Ovary (tissue), 10 donors: ENCODE measurements at places on chromosomes 6 and 20. TPM values are rescaled to one million over a fixed set of nuclear protein-coding genes. Genes with fewer than 3 reads are reported as not detected.
A peak's percentile ranks its signal among the peaks of the same experiment; 100 is the strongest.

DNA sequence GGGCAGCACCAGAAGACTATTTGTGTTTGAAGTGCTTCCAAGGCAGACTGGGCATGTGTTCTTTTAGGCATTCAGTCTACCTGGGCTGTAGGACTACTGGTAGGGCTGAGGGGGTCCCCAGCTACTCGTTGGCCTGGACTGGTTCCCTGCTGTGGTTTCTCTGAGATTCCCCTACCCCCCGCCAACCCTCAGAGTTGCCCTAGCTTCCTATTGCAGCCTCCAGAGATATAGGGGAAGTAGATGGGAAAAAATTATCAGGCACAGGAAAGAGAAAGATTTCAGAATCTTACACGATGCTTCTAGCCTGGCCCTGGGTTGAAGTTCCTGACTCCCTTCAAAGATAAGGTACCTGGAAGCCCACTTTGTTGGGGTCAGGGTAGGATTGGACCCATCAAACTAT is 22.5 kb downstream of the BRPF3 start:
- no peak for DNase-seq
- no peaks in the 10 kb centered on the region for H3K27me3 ChIP-seq

GRCh38 chr20:46057856-46058598 is 29.0 kb downstream of the SLC12A5 start:
- no peak overlapping the region for H3K27ac ChIP-seq
- H3K36me3 ChIP-seq = no peaks in the 10 kb centered on the region
- DNase-seq = no peak
- H3K4me1 ChIP-seq = peaks cover 5% of the 10 kb centered on the region
- no peak overlapping the region for H3K4me3 ChIP-seq

The MAPK13 gene
- 4.2 TPM for total RNA-seq

DNA sequence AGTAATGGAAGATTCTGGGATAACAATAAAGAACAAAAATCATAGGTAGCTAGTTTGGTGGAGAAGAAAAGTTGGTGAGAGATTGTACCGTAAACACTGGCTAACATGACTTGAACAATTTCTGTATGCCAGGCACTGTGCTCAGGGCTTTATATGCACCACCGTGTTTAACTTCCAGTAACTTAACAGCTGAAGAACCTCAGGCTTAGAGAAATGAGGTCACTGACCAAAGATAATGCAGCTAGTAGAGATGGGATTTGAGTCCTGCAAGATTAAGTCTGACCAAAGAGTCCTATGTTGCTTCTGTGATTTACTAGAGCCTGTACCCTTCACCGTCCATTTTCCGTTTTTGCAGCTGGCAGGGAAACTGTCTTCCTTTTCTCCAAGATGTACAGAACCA is 2.7 kb downstream of the CSTF1 start:
- no peak overlapping the region for H3K4me3 ChIP-seq
- peaks cover 8% of the 10 kb centered on the region for H3K4me1 ChIP-seq
- DNase-seq = no peak
- H3K27ac ChIP-seq = no peak overlapping the region

The GSTA1 gene
- total RNA-seq = 144 TPM

The C20orf144 gene
- total RNA-seq = not detected

DNA sequence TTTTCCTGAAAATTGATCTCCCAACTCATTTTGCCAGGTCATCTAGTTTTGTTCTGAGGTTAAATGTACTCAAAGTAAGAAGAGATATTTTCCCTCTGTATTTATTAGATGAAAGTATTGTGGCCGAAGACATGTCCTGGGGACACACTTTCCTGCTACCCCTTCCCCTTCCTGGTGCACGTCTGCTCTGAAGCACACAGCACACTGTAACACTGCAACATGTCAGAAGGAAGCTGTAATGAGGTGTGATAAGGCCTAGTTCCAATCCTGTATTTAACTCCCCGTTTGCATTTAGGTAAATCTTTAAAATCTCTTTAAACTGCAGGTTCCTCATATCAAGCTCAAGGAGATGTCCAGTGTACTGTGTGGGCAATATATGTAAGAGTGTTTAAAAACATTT is 99.4 kb downstream of the HDGFL1 start:
- no peaks in the 10 kb centered on the region for H3K36me3 ChIP-seq
- H3K4me1 ChIP-seq = peaks cover 7% of the 10 kb centered on the region
- no peaks in the 10 kb centered on the region for H3K27me3 ChIP-seq
- no peak overlapping the region for H3K27ac ChIP-seq
- no peak overlapping the region for H3K4me3 ChIP-seq
- no peak for DNase-seq

The C6orf132 gene
- total RNA-seq = 0.23 TPM

DNA sequence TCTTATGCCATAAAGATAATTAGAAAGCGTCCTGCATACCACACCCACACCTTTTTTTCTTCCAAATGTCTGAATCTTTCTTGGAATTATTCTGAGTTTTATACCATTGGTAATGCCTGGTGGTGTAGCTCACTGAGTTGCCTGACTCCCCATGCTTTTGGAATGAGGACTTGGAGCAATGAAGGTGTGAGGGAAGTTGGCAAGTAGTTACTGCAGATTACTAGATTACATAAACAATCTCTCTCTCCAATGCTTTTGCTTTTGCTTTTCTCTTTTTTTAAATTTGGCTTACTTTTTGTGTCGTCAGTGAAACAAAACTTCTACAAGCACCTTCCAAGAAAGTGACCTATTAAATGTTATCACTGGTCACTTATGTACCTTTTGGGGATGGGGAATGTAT is 406.1 kb upstream of the SOX4 start:
- peaks cover 6% of the 10 kb centered on the region for H3K4me1 ChIP-seq
- DNase-seq = no peak
- no peaks in the 10 kb centered on the region for H3K27me3 ChIP-seq
- no peak overlapping the region for H3K27ac ChIP-seq

- H3K4me1 ChIP-seq = peaks cover 1% of the 10 kb centered on the region
- no peaks in the 10 kb centered on the region for H3K36me3 ChIP-seq
- H3K27me3 ChIP-seq = no peaks in the 10 kb centered on the region
- no peak overlapping the region for H3K4me3 ChIP-seq
These were observed 44.1 kb downstream of the SESN1 start for GRCh38 chr6:109050447-109051102.

- H3K4me1 ChIP-seq = no peaks in the 10 kb centered on the region
- no peak overlapping the region for H3K27ac ChIP-seq
- H3K4me3 ChIP-seq = no peak overlapping the region
- H3K27me3 ChIP-seq = no peaks in the 10 kb centered on the region
- H3K36me3 ChIP-seq = no peaks in the 10 kb centered on the region
These were observed 476.9 kb downstream of the KHDRBS2 start for GRCh38 chr6:61809004-61809595.

GRCh38 chr6:20266851-20267608 is 54.8 kb upstream of the MBOAT1 start:
- no peak for DNase-seq
- no peak overlapping the region for H3K27ac ChIP-seq
- H3K4me3 ChIP-seq = no peak overlapping the region
- H3K27me3 ChIP-seq = no peaks in the 10 kb centered on the region
- H3K4me1 ChIP-seq = no peaks in the 10 kb centered on the region
- H3K36me3 ChIP-seq = no peaks in the 10 kb centered on the region

- no peaks in the 10 kb centered on the region for H3K27me3 ChIP-seq
- H3K36me3 ChIP-seq = no peaks in the 10 kb centered on the region
- DNase-seq = no peak
- H3K4me3 ChIP-seq = no peak overlapping the region
These were observed 7.6 kb upstream of the GCNT2 start for GRCh38 chr6:10513544-10513943.

GRCh38 chr20:41234041-41234440 is 83.5 kb downstream of the ZHX3 start:
- peaks cover 11% of the 10 kb centered on the region for H3K4me1 ChIP-seq
- DNase-seq = no peak
- H3K27ac ChIP-seq = peak overlapping the region; percentile 36
- no peak overlapping the region for H3K4me3 ChIP-seq

The AVP gene
- not detected for total RNA-seq

DNA sequence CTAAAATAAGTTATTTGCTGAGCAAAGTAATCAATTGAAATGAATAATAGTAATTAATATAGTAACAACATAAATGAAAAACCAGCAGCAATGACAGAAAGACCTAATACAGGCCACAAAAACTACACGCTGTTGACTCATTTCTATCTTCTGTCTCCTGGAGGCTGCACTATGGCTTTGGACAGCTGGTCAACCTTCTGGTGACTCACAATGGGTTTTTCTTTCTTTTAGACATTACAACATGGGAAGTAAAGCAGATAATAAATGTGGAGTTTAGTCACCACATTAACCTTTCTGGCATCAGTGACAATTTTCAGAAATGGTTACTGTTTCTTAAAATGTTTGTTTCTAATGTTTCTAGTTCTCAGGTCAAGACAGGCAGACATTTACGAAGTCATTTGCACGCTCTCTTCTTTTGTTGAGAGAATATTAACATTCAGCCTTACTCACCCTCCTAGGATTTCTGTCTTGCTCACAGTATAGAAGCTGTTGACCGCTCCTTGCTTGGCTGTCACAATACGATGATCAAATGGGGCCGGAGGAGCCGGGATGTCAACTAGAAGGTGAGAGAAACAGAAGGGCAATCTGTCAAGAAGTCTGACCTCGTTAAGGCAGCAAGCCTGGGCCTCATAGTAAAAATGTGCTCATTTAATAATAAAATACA is 62.2 kb downstream of the MYLK4 start:
- DNase-seq = no peak
- H3K27me3 ChIP-seq = no peaks in the 10 kb centered on the region
- H3K36me3 ChIP-seq = no peaks in the 10 kb centered on the region
- H3K4me3 ChIP-seq = no peak overlapping the region

The GNRH2 gene
- total RNA-seq = 0.73 TPM

GRCh38 chr6:63888416-63888815 is 252.8 kb downstream of the PHF3 start:
- H3K27me3 ChIP-seq = no peaks in the 10 kb centered on the region
- no peaks in the 10 kb centered on the region for H3K4me1 ChIP-seq
- H3K4me3 ChIP-seq = no peak overlapping the region
- no peak overlapping the region for H3K27ac ChIP-seq
- H3K36me3 ChIP-seq = no peaks in the 10 kb centered on the region

GRCh38 chr20:34458631-34459030 is 57.6 kb upstream of the DYNLRB1 start:
- no peaks in the 10 kb centered on the region for H3K36me3 ChIP-seq
- H3K4me1 ChIP-seq = no peaks in the 10 kb centered on the region
- no peaks in the 10 kb centered on the region for H3K27me3 ChIP-seq
- H3K4me3 ChIP-seq = no peak overlapping the region
- no peak overlapping the region for H3K27ac ChIP-seq

The PGBD1 gene
- 4.1 TPM for total RNA-seq

GRCh38 chr6:165640806-165641205 is 22.2 kb downstream of the PDE10A start:
- H3K27ac ChIP-seq = no peak overlapping the region
- H3K27me3 ChIP-seq = no peaks in the 10 kb centered on the region
- H3K4me1 ChIP-seq = peaks cover 7% of the 10 kb centered on the region

The CD40 gene
- total RNA-seq = 20.3 TPM

The DLK2 gene
- total RNA-seq = 0.36 TPM

The EPB41L1 gene
- 49.3 TPM for total RNA-seq

DNA sequence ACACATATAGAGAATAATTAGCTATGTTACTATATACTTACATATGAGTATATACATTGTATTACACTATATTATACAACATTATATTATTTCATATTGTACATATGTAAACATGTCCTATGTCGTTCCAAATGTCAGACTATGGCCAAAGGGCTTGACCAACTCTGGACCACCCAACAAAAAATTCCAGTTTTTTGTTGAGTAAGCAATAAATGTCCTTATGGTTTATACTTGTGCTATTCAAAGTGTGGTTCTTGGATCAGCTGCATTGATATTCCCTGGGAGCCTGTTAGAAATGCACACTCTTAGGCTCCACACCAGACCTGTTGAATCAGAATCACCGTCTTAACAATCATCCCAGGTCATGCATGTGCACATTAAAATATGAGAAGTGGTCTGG is 225.4 kb upstream of the ZFP64 start:
- no peak overlapping the region for H3K27ac ChIP-seq
- H3K4me3 ChIP-seq = no peak overlapping the region
- DNase-seq = no peak
- no peaks in the 10 kb centered on the region for H3K36me3 ChIP-seq
- H3K27me3 ChIP-seq = no peaks in the 10 kb centered on the region
